ENCODE measurements at places on chromosomes 4 and X. TPM values are rescaled to one million over a fixed set of nuclear protein-coding genes. Genes with fewer than 3 reads are reported as not detected.

- no peak for DNase-seq
Observed at GRCh38 chr4:53235547-53235946, 130.3 kb downstream of the SCFD2 start.

DNA sequence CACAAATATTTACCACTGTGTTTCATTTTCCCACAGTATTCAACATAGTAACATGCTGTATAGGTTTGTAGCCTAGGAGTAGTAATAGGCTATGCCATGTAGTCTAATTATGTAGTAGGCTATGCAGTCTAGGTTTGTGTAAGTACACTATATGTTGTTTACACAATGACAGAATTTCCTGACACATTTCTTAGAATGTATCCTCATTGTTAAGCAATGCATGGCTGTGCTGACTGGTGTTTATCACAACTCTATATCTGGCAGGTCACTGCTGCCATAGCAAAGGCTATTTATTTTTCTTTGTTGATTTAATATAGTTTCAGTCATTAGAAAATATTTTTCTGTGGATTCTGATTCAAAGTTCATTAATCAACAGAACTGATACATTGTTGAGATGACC is 108.3 kb upstream of the TEX13A start:
- DNase-seq: no peak

Gene PRIMPOL
- total RNA-seq: 14.7 TPM

Gene TCEAL3
- total RNA-seq: 39.6 TPM

GRCh38 chrX:153707406-153707805 is 16.8 kb downstream of the BCAP31 start:
- DNase-seq: no peak

DNA sequence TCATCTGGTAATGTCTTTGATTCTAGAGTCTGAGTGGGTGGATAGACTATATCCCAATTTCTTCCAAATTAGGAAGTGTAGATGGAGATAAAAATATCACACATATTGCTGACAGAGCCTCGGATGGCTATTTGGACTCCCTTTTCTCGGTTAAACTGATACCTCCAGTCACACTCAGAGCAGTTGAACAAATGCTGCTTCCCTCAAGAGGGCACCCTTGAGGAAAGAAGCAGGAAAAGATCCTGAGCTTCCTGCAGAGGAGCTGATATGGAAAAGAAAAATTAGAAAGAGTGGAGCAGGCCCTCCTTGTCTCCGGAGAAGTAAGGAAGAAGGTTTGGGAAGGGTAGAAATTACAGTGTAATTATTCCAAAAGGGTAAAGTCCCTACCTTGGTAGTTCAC is 96.2 kb upstream of the CCSER1 start:
- no peak for DNase-seq
